ENCODE measurements at places on chromosomes 3 and 15. TPM values are rescaled to one million over a fixed set of nuclear protein-coding genes. Genes with fewer than 3 reads are reported as not detected.

The GOLGA8T gene
- not detected for total RNA-seq

The EPB42 gene
- total RNA-seq: 2.0 TPM

- DNase-seq: no peak
Measured at GRCh38 chr3:190064112-190064511, 56.6 kb downstream of the P3H2 start.

DNA sequence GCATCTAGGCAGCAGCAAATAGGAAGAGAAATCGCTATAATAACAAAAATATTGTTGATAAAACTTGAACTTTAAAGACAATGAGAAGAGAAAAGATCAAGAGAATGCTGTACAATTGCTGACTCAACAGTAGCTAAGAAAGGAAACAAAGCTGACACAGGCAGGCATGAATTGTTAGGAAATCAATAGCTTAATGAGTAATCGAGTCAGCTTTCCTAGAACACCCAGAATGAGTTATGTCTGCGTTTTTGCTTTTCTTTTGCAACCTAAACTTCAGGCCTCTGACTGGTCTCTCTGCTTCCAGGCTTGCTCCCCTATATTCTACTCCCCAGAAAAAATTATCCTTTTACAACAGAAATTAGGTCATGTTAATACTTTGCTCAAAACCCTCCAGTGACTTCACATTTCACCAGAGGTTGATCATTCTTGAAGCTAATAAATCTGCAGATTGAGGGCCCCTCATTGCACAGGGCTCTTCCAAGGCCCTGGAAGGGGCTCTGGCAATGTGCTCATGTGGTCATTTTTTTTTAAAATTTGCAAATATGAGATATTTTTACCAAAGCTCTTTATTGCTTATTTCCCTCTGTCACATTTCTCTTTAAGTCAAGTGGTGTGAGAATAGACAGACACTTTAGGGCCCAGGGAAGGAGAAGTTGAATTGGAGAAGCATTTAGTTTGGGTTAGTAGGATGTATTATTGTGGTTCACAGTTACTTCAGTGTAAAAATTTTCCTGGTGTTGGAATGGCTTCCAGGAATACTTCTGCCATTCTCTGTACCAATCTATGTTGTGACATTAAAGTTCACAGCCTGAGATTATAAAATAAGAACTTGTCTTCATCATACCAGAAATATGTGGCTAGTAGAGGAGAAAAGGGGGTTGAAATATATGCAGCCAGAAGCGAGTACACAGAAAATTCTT lies 116.3 kb downstream of the TMCO5A start:
- no peak for DNase-seq

DNA sequence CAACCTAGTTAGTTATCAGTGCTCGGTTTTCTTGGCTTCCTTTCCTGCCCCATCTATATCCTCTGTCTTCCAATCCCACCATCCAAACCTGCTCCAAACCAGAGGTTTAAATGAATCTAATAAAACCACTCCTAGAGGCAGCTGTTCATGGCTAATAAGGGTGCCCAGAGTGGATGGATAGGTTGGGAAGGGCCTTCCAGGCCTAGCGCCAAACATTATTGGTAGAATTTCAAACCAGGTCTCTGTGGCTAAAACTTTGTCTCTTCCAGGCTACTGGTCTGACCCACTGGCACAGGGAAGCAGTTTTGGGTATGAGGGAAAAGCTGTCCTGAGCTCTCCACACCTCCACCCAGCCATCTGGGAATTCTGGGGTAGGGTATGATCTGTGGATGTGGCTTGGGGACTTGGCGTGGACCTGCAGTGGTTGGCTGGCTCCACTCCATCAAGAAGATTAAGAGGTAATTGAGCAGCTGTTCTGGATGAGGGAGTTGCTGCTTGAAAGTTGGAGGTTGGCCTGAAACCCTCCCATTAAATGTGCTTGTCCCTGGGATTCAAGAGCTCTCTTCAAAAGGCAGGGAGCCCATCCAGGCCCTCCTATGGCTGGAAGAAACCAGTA lies 29.3 kb upstream of the INSYN1 start:
- DNase-seq: no peak

The SH3GL3 gene
- 187 TPM for total RNA-seq
